Transverse colon (tissue), 4 donors: ENCODE measurements at places on chromosomes 1 and 21. TPM values are rescaled to one million over a fixed set of nuclear protein-coding genes. Genes with fewer than 3 reads are reported as not detected.

GADD45A gene
- total RNA-seq = 77.0 TPM

- no peak for DNase-seq
- H3K4me1 ChIP-seq = no peaks in the 10 kb centered on the region
- H3K36me3 ChIP-seq = no peaks in the 10 kb centered on the region
- no peak overlapping the region for H3K4me3 ChIP-seq
- H3K27me3 ChIP-seq = no peaks in the 10 kb centered on the region
- no peak overlapping the region for H3K27ac ChIP-seq
Observed at GRCh38 chr21:45670731-45671130, 27.2 kb downstream of the PCBP3 start.

DNA sequence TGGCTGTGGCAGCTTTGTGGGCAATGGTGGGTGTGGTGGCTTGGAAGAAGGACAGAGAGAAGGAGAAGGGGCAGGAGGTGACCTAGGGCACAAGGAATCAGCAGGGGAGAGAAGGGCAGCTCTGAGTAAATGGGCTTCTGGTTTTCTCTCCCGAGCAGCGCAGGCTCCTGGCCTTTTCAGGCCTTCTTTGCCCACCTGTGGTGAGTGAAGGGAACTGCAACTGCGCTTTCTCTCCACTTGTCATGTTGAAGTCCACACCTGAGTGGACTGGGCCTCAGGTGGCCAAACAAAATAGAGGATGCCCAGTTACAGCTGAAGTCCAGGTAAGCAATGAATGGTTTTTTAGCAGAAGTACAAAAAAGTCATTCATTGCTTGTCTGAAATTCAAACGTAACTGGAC is 29.4 kb upstream of the KCNA10 start:
- no peaks in the 10 kb centered on the region for H3K4me1 ChIP-seq
- H3K36me3 ChIP-seq = no peaks in the 10 kb centered on the region
- no peak overlapping the region for H3K27ac ChIP-seq
- no peak overlapping the region for H3K4me3 ChIP-seq
- peaks cover 17% of the 10 kb centered on the region for H3K27me3 ChIP-seq

- H3K36me3 ChIP-seq = no peaks in the 10 kb centered on the region
- no peak for DNase-seq
- no peaks in the 10 kb centered on the region for H3K27me3 ChIP-seq
- no peak overlapping the region for H3K4me3 ChIP-seq
Observed at GRCh38 chr1:116933606-116934515, 24.1 kb downstream of the PTGFRN start.

IQCC gene
- total RNA-seq = not detected

- peaks cover 11% of the 10 kb centered on the region for H3K36me3 ChIP-seq
- no peak for DNase-seq
- H3K27me3 ChIP-seq = no peaks in the 10 kb centered on the region
Observed at GRCh38 chr1:231240531-231240882, 505 bp upstream of the GNPAT start.
